Calu3 (cell line): ENCODE measurements at places on chromosomes 6 and 20. TPM values are rescaled to one million over a fixed set of nuclear protein-coding genes. Genes with fewer than 3 reads are reported as not detected.

CST4 gene
- total RNA-seq, result not detected in 2 replicates

PNISR gene
- 78.1 and 82.5 TPM in 2 replicates for total RNA-seq

IDH3B gene
- total RNA-seq, result 73.6 and 74.8 TPM in 2 replicates

HLA-G gene
- total RNA-seq, result 0.45 and 1.5 TPM in 2 replicates
